ENCODE measurements at places on chromosomes 16 and 17.

DNA sequence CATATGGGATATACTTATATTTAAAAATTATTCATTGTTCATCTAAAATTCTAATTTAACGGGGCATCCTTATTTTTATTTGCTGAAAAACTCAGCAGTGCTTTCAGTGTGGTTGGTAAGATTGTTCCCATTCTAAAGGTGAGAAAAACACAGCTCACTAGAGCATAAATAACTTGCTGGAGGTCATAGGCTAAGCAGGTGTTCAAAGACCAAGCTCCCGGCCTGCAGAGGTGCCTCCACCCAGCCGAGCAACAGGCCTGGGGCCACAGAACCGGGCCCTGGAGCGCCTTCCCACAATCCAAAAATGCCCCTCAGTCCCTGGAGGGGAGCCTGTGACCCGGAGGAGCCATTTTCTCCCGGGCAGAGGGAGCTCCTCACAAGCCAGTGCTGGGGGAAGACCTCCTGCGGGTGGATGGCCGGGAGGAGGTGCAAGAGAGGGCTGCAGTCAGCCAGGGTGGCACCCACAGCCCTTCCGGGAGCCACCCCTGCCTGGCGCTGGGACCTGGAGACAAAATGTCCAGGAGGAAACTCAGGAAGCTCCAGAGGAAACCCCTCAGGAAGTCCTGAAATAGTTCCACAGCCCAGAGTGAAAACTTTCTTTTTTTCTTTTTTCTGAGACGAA, 14.7 kb downstream of the ABR start:
- DNase-seq, result no peak

DNA sequence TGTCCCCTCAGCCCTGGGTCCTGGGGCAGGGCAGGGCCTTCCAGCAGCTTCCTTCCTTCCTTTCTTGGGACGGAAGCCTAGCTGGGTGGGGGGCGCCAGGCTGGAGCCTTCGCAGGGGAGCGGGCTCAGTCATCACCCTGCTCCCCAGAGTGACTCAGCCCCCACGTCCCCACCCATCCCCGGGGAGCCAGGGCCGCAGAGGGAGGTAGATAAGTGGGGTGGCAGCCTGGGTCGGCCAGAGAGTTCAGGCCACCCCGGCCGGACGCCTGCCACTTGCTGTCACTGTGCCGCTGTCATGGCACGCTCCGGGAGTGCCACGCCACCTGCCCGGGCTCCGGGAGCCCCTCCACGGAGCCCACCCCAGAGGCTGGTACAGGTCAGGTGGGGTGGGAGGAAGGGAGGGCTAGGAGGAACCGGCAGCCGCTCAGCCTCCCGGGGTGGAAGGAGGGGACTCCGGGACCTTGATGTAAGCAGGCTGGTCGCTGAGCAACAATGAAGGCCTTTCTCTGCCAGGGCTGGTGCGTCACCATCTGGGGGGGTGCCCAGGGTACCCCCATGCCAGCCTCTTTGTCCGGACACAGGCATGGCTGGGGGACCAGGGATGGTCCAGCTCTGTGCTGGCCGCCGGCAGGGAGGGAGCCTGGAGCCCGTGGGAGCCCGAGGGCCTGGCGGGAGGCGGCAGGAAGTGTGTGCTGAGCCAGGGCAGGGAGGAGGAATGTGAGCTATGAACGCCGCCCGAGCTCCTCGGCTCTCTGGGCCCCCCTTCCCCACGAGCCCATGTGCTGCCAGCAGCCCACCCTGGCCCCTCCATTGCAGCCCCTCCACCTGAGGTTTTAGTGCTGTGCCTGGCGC, 6.6 kb downstream of the NHERF2 start:
- DNase-seq, result no peak

DNA sequence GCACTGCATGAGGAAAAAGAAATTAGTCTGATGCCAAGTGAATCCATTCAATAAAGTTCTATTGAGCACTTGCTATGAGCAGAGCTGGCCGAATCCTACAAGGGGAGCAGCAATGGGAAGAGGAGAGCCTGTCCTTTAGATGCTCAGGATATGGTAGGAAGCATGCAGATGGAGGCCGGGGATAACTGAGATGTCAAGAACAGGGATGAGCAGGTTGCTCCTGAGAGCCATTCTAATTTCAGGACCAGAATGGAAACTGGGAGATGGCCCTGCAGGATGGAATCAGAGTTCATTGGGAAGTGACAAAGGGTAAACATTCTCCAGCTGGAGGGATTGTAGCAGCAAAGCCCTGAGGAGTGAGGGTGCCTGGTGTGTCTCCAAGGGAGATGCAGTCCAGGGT, 88.0 kb downstream of the CBLN1 start:
- no peak for DNase-seq

GRCh38 chr16:14205666-14206065, 134.5 kb downstream of the MRTFB start:
- DNase-seq, result no peak

- DNase-seq, result no peak
Measured at GRCh38 chr16:81394966-81395655, 49.5 kb upstream of the CMIP start.

GRCh38 chr17:44842748-44843147, 4.9 kb upstream of the HIGD1B start:
- no peak for DNase-seq

DNA sequence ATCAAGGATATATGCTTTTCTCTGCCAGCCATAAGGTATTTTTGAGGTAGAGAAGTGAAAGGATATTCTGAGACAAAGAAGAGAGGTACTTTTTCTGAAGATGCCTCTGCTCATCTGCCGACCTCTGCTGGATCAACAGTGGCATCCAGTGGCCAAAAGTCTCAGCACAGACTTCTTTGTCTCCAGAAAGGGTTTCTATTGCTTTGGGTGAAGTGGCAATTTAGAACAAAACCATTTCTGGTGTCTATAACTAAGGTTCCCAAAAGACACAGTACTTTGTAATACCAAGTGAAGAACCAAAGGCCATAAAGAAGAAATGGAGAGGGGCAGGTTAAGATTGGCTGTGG, 155.2 kb upstream of the C17orf78 start:
- peak; percentile 19 for DNase-seq

GRCh38 chr16:10206865-10207264, 24.6 kb upstream of the GRIN2A start:
- DNase-seq, result no peak

DNA sequence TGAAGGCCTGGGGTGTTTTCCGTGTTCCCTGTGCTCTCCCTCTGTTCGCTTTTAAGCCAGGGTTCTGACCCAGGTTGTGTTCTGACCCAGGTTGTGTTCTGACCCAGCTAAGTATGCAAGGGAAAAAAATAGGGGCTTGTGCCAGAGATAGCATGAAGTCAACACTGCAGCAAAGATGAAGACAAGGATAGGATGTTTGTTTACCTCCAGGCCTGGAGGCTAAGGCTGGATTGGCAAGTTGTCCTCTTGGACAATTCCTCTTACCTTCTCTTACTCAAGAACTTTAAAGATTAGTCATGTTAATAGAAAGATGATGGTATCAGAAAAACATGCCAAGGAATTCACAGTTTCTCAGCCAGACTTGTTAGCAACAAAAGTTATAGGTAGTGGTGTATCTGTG, 19.4 kb downstream of the LYRM9 start:
- no peak for DNase-seq

DNA sequence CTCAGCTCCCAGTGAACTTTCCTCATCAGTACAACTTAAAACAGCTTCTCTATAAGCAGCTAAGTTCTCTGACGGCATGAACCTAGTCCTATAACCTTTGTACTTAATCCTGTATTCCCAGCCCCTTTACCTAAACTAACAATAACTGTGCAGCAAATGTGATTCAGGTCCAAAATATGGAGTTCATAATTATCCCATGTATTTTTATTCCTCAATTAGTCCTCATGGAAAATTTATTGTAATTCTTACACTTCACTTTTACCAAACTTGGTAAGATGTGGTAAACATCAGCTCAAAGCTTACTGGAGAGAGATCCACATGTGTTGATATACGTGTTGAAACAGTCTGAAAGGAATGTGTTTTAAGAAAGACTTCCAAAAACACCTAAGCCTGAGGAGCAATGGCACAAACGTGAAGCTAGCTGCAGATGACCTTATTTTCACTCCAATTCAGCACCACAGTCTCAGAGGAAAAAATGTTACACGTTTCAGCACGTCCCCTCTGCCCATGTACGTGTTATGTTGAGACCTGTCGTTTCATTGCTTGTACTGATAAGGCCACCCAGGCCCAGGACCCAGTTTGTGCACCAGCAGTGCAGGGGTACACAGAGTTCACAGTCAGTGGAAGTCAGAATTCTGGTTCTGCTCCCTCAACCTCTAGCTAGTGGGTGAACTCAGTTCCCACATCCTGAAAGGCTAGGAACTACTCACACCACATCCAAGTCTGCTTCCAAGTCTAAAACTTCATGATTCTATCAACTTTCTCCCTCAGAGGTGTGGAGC, 7.1 kb downstream of the USP31 start:
- no peak for DNase-seq

GRCh38 chr17:9705745-9706144, 60.4 kb downstream of the USP43 start:
- DNase-seq, result no peak

DNA sequence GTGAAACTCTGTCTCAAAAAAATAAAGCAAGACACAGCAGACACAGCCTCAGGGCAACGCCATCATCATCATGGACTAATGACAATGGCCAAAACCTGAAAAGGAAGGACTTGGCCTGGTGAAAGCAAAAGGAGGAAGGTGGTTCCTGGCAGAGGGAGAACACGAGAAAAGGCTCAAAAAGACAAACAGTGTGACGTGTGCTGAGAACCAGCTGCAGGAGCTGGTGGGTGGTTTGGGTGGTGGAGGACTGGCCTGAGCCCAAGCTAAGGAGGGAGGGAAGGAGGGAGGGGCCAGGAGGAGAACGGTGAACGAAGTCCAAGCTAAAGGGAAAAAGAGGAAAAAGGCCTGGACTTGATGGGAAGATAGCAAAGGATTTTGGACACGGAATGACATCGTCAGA, 85.1 kb downstream of the SLC39A11 start:
- DNase-seq, result no peak

DNA sequence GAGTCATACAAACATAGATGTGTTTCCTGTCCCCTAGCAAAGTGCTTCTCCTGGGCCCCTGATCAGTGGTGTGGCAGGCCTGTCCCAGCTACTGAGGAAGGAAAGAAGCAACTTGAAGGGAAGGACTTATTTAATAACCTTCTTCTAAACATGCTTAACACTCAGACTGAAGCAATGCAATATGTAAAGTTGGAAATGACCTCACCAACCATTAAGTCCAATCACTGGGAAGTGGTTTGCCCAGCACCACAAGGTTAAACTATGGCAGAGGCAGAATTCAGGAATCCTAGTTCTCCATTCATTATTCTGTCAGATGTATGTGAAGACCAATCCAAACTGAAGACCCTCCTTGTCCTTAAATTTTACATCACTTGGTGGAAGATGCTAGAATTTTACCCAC, 39.1 kb downstream of the CENPV start:
- DNase-seq, result no peak

GRCh38 chr16:48113001-48113400, 42.8 kb downstream of the ABCC12 start:
- DNase-seq, result no peak

DNA sequence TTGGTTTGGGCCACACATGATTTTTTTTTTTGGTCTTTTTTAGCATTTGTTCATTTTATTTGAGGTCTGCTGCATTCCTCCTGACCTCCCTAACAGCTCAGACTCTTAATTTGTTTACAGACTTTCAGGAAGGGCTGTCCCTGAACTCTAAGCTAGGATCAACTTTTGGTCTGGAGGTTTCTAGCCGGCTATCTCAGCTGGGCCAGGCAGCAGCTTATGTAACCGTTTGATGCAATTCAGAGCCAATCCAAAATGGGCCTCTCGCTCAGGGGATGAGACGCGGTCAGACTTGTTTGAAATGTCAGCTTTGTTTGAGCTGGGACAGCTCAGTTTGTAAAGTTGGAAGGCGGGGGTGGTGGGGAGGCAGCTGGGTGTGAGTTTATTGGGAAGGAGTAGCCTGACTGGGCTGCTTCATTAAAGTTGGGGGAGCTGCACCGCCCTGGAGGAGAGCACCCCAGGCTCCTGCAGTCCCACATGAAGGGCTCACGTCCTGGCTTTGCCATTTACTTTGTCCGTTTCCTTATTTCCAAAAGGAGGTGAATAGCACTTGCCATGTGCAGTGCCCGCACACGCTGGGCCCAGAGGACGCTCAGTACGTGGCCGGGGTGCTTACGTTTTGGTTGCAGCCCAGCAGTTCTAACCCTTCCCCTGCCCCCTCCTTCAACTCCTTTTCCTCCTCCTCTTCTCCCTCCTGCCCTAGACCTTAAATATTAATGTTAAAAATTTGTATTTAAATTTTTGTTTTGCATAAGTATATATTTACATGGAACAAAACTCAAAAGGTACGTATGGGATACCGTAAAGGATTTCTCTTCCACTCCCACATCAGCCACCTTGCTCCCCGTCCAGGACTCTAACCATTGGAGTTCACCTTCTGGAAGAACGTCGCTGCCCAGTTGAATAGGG, 121.2 kb downstream of the SNX29 start:
- DNase-seq, result no peak

DNA sequence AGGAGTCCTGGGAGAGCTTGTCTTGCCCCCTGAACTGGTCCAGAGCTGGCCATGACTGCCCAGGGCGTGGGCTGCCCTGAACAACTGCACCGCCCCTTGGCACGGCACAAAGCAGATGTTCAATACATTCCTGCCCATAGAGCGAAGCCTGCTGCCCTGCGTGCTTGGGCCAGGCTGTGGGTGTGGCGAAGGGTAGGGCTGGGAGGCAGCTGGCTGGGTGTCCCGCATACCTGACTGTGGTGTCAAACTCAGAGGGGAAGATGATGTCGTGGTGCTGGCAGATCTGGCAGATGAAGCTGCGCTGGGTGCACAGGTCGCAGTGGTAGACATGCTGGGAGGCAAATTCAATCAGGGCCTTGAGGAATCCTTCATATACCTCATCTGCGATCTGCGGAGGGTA, 124.2 kb upstream of the SMURF2 start:
- no peak for DNase-seq

DNA sequence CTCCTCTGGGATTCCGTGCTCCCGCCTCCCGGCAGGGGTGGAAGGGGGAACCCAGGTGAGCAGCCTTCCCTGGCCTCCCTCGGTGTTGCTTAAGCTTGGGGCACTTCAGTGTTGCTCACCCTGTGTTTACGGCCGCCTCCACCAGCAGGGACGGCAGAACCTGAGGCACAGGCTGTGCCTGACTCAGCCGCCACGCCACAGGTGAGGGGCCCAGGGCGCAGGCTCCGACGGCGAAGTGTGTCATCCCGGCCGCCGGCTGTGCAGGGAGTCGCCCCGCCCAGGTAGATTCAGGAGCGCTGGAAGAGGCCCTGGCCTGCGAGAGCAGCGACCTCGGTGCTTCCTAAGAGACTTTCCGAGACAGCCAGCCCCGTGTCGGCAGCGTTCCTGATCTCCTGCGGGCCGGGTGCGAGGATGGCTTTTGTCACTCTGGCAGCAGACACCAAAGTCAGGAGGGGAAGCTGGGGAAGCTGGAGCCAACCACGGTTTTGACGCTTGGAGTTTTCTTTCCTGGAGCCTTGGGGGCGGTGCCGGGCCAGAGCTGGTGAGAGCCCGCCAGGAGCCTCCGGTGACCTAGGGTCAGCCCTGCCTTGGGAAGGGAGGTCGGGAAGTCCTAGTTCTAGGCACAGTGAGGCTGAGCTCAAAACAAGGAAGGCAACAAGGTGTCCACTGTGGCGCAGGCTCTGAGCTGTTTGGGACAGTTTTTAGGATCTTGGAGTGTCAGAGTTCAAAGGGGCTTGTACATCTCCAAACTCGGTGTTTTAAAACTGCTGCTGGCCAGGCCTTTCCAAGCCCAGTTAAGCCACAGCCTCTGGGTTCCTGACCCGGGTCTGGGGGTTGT, 2.1 kb downstream of the GSE1 start:
- peak; percentile 47 for DNase-seq
